Esophagus muscularis mucosa (tissue), 4 donors: ENCODE measurements at places on chromosomes 16 and 17. TPM values are rescaled to one million over a fixed set of nuclear protein-coding genes. Genes with fewer than 3 reads are reported as not detected.

DOC2A gene
- total RNA-seq, result 0.83 TPM

JPT2 gene
- total RNA-seq, result 20.8 TPM

PDILT gene
- total RNA-seq, result not detected

ZNF771 gene
- 20.1 TPM for total RNA-seq

SRCIN1 gene
- 1.2 TPM for total RNA-seq

NOG gene
- 0.42 TPM for total RNA-seq

MT4 gene
- total RNA-seq, result not detected

YPEL3 gene
- 222 TPM for total RNA-seq

PRCD gene
- total RNA-seq, result 3.7 TPM

MYADML2 gene
- not detected for total RNA-seq

PARD6A gene
- total RNA-seq, result 22.8 TPM

KSR1 gene
- 13.3 TPM for total RNA-seq

MYH8 gene
- not detected for total RNA-seq

SLFN11 gene
- 24.3 TPM for total RNA-seq

KRT28 gene
- total RNA-seq, result not detected

WNK4 gene
- total RNA-seq, result 0.50 TPM

TMEM114 gene
- not detected for total RNA-seq

GAS2L2 gene
- total RNA-seq, result 0.80 TPM

TMEM88 gene
- 13.3 TPM for total RNA-seq

ALOX12 gene
- not detected for total RNA-seq

VWA3A gene
- total RNA-seq, result not detected

CAVIN1 gene
- total RNA-seq, result 619 TPM

FOXC2 gene
- total RNA-seq, result 1.7 TPM

C17orf107 gene
- total RNA-seq, result 0.52 TPM

SLC5A10 gene
- not detected for total RNA-seq

KCNJ2 gene
- total RNA-seq, result 7.1 TPM

LYRM9 gene
- total RNA-seq, result 21.6 TPM
